Activated CD4-positive, alpha-beta T cell treated with anti-CD3 and anti-CD28 coated beads, Interleukin-2, amount 50 U/mL, for 4 hours (primary cell): ENCODE measurements at places on chromosomes 3 and 15.

- DNase-seq = no peak
Observed at GRCh38 chr15:89672221-89673164, 6.7 kb downstream of the PLIN1 start.

DNA sequence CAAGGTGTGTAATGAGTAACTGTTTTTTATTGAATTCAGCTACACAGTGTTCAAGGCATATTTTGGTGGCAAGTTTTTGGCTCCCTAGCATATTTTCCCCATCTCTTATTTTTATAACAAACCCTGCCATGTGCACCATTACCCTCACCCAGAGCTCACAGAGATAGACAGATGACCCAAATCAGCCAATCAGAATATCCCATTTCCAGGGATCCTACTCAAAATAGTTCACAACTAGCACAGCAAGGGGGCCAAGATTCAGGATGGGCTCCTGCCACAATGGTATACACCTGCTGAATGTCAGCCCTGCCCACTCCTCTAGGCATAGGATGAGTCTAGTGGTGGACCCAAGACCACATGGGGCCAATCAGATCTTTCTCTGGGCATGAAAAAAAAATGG lies 78.8 kb upstream of the SETMAR start:
- DNase-seq = no peak

- DNase-seq = no peak
Observed at GRCh38 chr15:35911052-35911777, 365.2 kb upstream of the DPH6 start.

- no peak for DNase-seq
Observed at GRCh38 chr15:55515491-55515890, 7.5 kb upstream of the DNAAF4 start.

DNA sequence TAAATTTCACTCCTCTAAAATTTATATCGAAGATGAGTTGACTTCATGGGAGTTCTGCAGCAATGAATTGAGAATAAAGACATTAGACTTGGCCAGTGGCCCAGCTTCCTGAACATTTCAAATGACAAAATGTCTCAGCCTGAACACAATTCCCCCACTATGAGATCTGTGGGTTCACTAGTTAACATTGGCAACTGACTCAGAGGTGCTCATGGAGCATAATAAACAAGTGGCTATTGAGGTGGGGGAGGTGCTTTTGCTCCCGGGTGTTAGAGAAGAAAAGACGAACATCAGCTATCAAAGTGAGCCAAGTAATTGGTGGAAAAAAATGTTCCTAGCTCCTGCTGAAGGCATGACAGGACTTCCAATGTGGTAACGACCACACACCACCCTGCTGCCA lies 6.3 kb downstream of the ATP13A4 start:
- no peak for DNase-seq
